Mucosa of gallbladder (tissue), 1 donor: ENCODE measurements at places on chromosomes 5 and 9. TPM values are rescaled to one million over a fixed set of nuclear protein-coding genes. Genes with fewer than 3 reads are reported as not detected.

GRCh38 chr9:35518981-35519679, 29.2 kb downstream of the RUSC2 start:
- no peak for DNase-seq

- peak; percentile 23 for DNase-seq
These were observed 68.8 kb upstream of the ABL1 start for GRCh38 chr9:130766021-130766926.

DNA sequence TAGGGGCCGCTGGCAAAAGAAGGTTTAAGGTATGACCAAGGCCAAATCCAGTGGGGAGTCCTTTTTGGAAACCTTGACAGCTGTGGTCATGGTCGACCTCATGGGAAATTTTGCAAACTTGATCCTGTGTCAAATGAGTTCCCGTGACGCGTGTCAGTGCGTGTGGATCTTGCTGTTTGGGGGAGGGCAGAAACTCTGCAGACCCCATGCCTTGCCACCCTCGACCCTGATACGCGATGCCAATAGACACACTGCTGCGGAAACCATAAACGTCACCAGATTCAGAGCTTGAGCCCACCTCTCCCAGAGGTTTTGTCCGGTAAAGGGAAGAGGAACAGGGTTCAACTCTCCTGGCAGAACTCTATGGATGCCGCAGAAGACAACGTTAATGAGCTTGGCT, 104.7 kb downstream of the ADAMTS2 start:
- DNase-seq: no peak

DNA sequence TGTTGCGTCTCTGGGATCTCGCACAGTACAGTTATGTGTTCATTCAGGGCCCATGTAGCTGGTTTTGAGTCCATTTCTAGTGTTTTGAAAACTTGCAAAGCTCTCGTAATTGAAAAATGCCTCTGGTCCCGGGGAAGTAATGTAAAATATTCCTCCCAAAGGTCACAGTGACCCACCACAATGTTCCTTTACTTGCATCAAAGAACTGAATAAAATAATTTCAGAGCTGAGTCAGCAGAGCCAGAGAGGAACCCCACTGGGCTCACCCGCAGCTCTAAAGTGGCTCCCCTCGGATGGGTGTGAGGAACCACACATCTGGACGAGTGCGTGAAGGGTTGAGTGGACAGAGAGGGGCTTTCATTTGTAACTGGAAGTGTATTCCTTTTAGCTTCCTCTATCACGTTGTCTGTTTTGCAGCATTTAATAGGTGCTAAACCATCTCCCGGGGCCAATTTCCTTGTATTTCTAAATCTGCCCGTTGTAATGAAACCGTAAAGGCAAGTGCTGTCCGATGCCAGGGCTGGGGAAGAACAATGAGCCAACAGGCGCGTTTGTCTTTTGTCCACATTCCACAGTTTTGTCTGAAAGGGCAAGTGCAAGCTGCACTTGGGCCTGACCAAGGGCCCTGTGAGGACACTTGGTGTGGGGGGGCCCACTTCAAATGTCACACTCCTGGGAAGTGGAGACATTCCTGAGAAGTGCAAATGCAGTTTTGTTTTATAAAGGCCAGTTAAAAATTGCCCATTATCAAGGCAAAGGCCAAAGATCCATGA, 29.9 kb downstream of the COL5A1 start:
- DNase-seq: no peak

DNA sequence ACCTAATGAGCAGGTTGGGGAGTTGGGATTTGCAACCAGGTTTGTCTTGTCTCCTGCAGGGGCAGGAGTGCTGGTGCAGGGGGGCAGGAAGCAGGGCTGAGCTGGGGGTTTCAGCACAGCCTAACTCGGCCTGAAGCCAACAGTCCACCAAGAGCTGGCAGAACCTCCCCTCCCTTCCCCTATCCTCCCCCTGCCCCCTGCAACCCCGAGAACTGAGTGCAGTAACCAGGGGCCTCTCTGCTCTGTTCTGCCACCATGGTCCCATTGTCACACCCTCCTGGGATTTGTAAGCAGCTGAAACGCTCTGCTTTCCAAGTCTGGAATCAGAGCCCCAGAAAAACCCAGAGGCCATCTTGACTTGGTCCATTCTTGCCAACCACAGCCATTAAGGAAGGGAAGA, 72.9 kb downstream of the ARHGEF37 start:
- DNase-seq: no peak

DNA sequence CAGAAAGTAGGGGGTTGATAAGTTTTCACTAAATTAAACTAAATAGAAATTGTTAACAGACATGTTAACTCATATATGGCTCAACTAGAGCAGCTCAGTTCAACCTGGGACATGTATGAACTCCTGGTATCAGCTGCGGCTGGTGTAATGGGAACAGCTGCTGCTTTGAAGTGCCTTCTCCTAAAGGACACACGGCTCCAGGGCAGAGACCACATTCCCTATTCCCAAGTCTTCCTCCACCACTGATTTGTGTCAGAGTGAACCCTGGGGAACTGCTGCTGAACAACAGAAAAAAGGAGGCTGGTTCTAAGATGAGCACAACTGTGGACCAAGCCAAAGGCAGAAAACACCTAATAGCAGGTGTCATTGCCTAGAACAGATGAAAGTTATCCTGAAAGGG, 71.1 kb downstream of the MAPKAP1 start:
- DNase-seq: no peak

DNA sequence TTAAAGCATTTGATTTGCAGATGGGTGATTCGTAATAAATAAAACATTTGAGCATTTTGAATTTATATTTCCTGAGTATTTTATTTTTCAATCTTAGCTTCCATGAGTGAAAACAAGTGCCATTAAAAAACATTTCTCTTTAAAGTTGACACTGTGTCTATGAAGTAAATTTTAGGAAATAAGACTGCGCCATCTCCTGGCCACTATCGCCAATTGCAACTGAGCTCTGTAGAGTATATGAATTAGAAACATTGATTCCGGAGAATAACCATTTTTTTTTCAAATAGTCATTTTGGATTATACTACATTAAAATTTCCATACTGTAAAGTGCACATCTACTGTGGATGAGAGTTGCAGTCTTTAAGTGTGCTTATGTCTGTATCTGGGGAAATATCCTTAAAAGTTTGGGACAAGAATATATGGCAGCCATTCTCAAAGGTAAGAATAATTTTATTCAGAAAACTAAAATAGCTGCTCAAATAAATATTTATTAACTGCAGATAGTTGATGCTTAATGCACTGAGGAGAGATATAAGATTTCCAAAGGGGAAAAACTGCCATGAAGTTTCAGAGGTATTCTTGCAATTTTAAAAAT, 5.9 kb downstream of the DMRTA1 start:
- DNase-seq: peak; percentile 53

- no peak for DNase-seq
These were observed 158.7 kb upstream of the IER5L start for GRCh38 chr9:129336601-129337331.

DNA sequence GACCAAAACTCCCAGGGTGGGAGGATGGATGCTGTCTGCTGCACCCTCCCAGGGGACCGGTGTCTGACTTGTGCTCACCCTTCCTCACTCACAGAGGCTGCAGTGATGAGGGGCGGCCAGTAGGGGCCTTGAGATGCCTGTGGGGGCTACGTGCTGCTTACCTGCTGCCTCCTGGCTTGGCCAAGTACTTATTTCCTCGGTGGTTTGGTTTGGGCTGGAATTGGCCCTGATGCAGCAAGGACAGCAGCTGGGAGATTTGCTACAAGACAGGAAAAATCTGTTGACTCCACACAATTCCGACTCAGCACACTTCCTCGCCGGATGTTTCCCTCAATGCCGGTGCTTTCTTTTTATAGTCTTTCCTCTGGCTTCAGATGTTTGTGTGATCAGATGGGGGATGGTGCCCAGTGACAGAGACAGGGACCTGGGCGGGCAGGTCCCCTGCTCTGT, 6.6 kb downstream of the PCDH12 start:
- no peak for DNase-seq

DNA sequence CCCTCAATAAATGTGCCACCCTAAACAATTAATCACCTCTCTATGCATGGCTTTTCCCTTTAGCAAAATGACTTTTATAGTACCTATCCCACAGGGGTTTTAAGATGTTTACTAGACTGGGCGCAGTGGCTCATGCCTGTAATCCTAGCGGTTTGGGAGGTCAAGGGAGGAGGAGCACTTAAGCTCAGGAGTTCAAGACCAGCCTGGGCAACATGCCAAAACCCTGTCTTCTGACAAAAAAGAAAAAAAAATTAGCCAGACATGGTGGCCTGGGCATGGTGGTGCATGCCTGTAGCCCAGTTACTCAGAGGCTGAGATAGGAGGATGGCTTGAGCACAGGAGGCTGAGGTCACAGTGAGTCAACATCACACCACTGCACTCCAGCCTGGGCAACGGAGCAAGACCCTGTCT, 13.5 kb downstream of the SH3TC2 start:
- DNase-seq: no peak

DNA sequence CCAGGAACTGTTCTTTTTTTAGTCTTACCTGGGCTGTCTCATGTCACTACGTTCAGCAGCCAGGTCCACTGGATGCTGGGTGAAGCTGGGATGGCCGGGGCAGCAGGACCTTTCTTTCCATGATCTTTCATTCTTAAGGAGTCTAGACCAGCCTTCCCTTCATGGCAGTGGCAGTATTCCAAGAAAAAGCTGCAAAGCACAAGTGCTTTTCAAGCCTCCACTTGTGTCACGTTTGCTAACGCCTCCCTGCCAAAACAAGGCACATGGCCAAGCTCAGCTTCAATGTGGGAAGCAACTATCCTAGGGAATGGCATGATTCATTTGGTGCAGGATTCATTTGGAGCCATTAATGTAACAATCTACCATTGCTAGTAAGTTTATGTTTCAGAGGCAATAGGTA, 94.8 kb downstream of the RCL1 start:
- DNase-seq: no peak

DNA sequence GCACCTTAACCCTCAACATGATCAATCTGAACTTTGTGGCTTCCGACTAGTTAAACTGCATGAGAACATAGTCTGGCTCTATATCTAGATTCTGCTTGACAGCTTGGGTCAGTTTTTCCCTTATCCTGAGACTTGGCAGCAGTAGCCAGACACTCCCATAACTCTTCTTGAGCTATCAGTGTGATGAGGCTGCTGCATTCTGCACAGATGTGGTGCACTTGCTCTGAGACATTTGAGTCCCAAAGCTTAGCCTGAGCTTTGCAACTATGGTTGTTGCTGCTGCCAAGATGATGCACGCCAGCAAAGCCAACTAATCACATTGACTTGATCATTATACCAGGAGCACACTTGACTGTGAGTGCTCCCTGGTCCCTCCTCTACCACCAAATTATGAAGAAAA, 36.2 kb downstream of the MOCS2 start:
- no peak for DNase-seq

GRCh38 chr9:123457583-123457982, 101.6 kb downstream of the CRB2 start:
- no peak for DNase-seq

- no peak for DNase-seq
These were observed 290.6 kb downstream of the FER start for GRCh38 chr5:109038209-109038840.

DNA sequence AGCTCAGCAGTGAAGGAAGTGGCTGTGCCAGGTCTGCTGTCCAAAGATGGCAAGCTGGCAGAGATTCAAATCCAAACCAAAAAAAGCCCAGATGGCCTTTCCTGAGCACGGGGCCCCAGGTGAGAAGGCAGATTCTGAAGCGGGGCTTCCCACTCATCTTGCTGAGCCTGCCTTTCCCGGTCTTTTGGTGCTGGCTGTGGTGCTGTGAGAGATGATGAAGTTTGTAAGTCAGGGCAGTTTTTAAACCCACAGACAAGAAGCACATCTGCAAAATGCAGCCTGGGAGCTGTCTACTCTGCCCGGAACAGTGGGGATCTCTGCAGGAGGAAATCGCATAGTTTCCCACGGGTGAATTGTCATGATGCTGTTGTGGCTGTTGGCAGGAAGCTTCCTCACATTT, 85.0 kb upstream of the IRX4 start:
- DNase-seq: no peak

- no peak for DNase-seq
These were observed 86.4 kb downstream of the RCL1 start for GRCh38 chr9:4879115-4879558.

- DNase-seq: peak; percentile 50
These were observed 185.5 kb downstream of the RGS3 start for GRCh38 chr9:113649054-113649453.

GRCh38 chr5:120457839-120458507, 6.1 kb upstream of the PRR16 start:
- peak; percentile 76 for DNase-seq

- DNase-seq: no peak
These were observed 192.5 kb upstream of the TUT7 start for GRCh38 chr9:86546712-86547111.

GRCh38 chr5:21263361-21263760, 1275.4 kb upstream of the CDH18 start:
- DNase-seq: no peak

DNA sequence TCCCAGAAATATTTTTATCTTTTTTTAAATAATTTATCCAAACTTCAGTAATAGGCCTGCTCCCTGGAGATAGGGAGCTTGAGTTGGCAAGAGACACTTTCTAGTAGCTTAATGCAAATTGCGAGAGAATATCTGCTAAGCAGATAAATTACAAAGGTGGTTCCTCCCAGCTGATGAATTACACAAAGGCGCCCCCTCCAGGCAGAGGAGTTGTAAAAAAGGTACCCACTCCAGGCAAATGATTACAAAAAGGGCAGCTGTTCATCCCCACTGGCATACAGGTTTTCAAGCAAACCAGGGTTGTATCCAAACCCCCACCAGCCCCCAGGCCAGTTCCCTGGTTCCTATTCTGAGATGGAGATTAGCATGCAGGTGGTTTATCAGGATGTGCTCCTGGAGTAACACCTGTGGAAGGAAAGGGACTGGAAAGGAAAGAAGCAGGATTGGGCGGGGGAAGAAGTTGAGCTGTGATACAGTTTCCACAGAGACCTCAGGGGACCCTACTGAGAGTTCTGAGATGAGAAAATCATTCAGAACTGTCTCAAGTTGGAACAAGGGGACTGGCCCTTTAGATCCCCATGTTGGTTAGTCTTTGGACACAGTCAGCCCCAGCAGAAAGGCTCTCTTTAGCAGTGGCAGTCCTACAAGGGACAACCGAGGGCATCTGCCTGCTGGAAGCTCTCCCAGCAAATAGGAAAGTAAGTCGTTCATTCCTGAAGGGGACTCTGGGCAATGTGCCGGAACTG, 25.5 kb downstream of the ESM1 start:
- no peak for DNase-seq

DNA sequence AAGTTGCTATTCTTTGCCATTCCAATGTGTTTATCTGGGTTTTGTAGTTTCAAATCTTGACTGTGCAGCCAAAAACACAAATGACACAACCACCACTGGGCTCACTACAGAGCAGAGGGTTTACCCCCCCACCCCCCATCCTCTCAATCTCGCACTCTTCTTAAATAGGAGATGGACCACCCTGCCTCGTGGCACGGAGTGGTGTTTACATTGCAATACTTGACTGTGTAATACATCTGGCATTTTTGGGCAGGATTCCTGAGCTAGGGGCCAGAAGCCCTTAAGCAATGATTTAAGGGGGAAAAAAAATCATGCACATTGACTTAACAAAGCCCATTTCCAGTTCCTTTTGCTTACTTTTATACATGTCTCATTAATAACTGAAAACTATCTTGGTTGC, 19.0 kb downstream of the PTCH1 start:
- DNase-seq: no peak

Gene PSAT1
- total RNA-seq: 2.4 TPM

Gene S1PR3
- total RNA-seq: 36.4 TPM

Gene CATSPER3
- 1.0 TPM for total RNA-seq

Gene ACOT12
- 0.75 TPM for total RNA-seq

Gene LHFPL2
- 22.5 TPM for total RNA-seq

Gene ZNF346
- 18.3 TPM for total RNA-seq

Gene TEX48
- not detected for total RNA-seq

Gene LCP2
- 38.4 TPM for total RNA-seq

Gene RNF14
- total RNA-seq: 62.7 TPM

Gene TAF11L10
- not detected for total RNA-seq
